B cell (primary cell): ENCODE measurements at places on chromosomes 5 and 9. TPM values are rescaled to one million over a fixed set of nuclear protein-coding genes. Genes with fewer than 3 reads are reported as not detected.

The SRD5A1 gene
- polyA plus RNA-seq: 14.3 and 17.2 TPM in 2 replicates

GRCh38 chr9:110143485-110143884 lies 64.5 kb downstream of the C9orf152 start:
- peak; percentile 74 for DNase-seq

- no peak for DNase-seq
These were observed 72.5 kb downstream of the MRPS30 start for GRCh38 chr5:44881266-44881665.

DNA sequence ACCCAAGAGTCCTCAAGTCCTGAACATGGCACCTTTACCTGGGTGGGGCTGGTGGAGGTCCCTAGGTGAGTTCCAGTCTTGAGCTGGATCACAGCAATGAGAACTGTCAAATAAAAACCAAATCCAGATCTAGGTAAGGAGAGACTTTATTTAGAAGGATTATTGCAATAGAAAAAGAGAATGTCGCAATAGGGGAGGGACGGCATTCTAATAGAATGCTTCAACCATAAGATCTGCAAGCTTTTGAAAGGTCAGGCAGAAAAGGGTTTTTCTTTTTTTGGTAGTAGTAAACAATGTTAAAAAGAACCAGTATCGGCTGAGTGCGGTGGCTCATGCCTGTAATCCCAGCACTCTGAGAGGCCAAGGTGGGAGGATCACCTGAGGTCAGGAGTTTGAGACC lies 5.2 kb upstream of the GCNT1 start:
- no peak for DNase-seq

DNA sequence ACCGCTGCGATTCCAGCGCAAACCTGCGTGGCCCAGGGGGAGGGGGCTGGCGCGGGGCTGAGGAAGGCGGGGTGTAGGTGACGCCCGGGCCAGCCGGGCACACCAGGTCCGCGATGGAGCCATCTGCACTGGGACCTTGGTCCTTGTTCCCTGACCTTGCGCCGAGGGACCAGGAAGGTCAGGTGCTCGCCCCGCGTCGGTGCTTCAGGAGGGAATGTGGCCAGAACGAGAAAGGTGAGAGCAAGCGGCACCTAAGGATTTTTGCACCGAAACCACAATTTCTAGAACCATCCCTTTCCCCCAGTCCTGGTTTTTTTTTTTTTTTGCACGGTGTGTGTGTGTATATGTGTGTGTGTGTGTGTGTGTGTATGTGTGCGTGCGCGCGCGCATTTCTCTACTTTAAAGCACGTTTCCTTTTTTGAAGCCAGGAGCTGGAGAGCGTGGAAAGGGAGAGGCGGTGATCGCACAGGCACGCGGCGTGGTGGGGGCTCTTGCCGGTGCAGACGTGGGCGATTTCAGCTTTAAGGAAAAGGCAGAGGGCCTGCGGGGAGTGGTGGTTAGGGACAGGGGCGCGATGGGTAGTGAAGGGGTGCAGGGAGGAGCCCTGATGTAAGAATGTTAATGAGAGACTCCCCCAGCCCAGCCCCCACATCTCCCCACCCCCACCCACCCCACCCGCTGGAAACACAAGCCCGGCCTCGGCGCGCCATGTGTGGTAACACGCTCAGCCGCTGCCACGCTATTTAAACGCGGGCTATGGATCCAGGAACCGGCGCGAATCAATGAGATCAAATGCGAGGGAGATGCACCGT lies at the start of gene NPR3:
NPR3 (plus strand) TSS at position 772 of the 812 bp plus-strand sequence. CDS start 456 bp downstream, outside the sequence.
- peak; percentile 25 for DNase-seq
